ENCODE measurements at places on chromosomes 11 and 22. TPM values are rescaled to one million over a fixed set of nuclear protein-coding genes. Genes with fewer than 3 reads are reported as not detected.

GRCh38 chr11:6354651-6355485 lies 34.6 kb upstream of the CAVIN3 start:
- no peak overlapping the region for H3K4me3 ChIP-seq
- H3K4me1 ChIP-seq = peaks cover 39% of the 10 kb centered on the region
- DNase-seq = no peak
- peak overlapping the region; percentile 85 for H3K27ac ChIP-seq
- H3K36me3 ChIP-seq = no peaks in the 10 kb centered on the region

GRCh38 chr11:43980253-43980652 lies 37.8 kb downstream of the C11orf96 start:
- DNase-seq = no peak
- H3K36me3 ChIP-seq = no peaks in the 10 kb centered on the region
- H3K4me3 ChIP-seq = no peak overlapping the region
- H3K27ac ChIP-seq = no peak overlapping the region
- no peaks in the 10 kb centered on the region for H3K27me3 ChIP-seq
- H3K4me1 ChIP-seq = peaks cover 7% of the 10 kb centered on the region

GRCh38 chr22:37996515-37997246 lies 12.3 kb upstream of the SOX10 start:
- H3K4me1 ChIP-seq = peaks cover 12% of the 10 kb centered on the region
- H3K27ac ChIP-seq = peak overlapping the region; percentile 56
- DNase-seq = no peak
- no peak overlapping the region for H3K4me3 ChIP-seq
- H3K36me3 ChIP-seq = no peaks in the 10 kb centered on the region

TMEM132A gene
- total RNA-seq = 261 TPM

GLYAT gene
- total RNA-seq = not detected

DNA sequence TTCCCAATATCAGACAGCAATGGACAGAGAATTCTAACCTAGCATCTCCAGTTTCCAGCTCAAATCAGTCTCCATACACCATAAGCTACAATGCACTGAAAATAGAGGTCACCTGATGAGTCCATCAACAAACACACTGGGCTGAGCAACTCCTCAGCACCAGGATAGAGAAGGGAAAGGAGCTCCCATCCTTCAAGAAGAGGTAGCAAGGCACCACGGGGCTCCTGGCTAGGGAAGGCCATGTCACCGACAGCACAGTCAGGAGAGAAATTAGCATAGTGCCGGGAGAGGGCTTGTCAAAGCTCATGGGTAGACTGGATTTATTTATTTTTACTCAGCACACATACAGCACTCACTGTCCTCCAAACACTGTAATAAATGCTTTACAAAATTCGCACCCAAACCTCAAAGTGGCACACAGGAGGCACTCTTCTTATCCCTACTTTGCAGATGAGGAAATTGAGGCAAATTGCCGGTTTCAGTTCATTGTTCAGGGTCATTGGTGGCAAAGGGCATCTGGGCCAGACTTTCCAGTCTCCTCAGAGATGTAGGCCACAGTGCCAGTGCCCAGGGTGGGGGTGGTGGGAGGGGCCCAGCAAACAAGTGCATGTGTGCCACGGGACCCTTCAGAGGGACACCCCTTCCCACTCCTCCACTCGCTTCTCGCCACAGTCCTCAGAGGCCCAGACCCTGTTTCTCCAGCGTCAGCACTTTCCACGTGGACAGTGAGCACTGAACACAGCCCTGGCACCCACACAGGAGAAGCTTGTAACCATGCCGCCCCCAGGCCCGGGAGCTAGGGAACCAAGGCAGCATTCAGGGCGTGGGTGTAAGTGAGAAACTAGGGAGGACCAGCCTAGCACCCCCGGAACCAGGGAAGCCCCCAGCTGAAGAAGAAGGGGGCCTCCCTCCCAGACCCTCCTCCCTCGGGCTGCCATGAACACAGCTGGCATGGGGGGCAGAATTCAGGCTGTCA lies 1417.4 kb downstream of the TBC1D22A start:
- no peaks in the 10 kb centered on the region for H3K36me3 ChIP-seq
- no peak overlapping the region for H3K27ac ChIP-seq
- no peaks in the 10 kb centered on the region for H3K4me1 ChIP-seq
- H3K27me3 ChIP-seq = peaks cover 48% of the 10 kb centered on the region
- no peak for DNase-seq

P4HA3 gene
- total RNA-seq = 0.17 TPM

DNA sequence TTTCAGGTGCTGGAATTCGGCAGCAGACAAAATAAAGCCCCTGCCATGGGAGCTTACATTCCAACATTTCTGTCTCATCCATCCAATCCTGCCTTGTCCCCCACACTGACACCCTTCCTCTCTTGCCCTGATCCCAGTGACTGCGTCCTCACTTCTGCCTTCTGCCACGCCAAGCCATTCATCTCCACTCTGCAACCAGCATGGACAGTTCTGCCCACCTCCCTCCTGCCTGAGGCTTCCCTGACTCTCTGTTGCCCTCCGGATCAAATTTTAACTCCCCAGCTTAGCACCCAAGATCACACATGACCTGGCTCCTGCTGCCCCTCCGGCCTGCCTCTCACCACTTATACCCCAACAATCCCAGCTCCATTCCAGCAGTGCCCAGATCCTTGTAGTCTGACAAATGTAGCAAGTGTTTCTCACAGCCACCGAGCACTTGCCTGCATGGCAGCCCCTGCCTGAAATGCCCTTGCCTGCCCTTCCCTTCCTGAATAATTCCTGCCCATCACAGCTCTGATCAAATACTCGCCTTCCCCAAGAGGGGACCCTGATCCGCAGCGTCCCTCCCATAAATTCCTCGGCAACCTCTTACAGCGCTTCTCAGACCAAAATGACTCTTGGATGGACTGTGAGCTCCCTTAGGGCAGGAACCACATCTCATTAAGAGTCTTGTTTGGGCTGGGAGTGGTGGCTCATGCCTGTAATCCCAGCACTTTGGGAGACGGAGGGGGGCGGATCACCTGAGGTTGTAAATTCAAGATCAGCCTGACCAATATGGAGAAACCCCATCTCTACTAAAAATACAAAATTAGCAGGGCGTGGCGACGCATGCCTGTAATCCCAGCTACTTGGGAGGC lies 2.3 kb downstream of the ACTN3 start:
- H3K4me3 ChIP-seq = peak overlapping the region; percentile 1
- H3K4me1 ChIP-seq = peaks cover 10% of the 10 kb centered on the region

PHF21A gene
- 65.5 TPM for total RNA-seq
